ENCODE measurements at places on chromosomes 11 and 22.

DNA sequence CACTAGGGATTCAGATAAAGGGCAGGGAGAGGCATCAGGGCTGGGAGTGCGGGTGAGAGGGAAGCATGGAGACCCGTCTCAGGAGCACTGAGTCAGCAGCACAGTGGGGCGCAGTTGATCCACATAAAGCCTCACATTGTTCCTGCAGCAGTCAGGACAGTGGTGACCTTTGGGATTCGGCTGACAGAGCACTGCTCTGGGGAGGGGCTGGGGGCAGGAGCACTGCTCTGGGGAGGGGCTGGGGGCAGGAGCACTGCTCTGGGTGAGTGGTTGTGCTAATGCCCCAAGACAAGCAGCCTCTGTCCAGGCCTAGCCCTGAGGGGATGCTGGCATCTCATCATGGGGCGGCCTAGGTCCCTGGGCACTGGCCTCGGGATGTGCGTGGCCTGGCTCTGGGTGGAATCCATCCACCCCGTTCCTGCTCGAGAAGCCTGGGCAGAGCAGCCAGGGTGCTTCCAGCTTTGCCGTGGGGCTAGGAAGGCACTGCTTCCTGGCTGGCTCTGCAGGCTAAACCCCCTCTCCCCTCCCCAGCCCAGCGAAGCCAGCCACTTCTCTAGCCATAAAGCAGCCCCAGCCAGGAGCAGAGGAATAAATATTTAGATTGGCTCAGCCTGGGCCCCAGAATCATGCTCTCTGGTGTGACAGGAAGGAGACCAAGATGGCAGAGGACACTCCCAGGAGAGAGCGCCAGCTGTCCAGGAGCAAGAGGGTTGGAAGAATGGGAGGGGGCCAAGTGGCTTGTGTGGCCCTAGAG lies 7.3 kb downstream of the OAF start:
- DNase-seq, result no peak

DNA sequence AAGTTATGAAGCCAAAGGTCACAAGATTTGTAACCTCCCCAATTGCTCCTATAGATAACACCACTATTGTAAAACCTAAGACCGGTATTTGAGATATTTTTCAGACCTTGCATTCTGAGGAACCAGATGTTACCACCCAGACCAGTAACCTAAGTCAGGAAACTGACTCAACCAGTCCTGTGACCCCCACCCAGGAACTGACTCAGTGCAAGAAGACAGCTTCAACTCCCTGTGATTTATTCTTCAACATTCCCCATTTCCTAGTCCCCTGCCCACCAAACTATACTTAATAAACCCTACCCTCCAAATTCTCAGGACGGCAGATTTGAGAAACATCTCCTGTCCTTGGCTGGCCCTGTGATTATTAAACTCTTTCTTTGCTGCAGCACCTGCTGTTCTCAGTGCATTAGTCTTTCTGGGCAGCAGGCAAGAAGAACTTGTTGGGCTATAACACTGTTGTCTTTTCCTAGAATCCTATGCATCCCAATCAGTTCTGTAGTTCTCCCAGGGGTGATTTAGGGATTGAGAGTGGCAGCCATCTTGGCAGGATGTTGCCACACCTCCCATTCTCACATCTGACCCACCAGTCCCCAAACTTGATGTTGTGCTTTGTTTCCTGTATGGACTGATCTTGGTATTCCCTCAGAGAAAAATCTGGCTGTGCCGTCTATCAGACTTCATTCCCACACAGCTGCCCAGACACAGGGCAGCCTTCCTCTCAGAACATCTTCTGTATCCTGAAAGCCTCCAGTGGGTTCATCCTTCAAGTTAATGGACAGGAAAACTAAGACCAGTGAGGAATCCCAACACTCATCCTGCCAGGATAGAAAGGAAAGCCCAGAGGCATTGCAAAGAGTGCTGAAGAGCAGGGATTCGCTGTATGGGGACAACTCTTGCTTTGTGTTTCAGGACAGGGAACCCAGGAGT lies 104.0 kb downstream of the PDE2A start:
- peak; percentile 7 for DNase-seq

DNA sequence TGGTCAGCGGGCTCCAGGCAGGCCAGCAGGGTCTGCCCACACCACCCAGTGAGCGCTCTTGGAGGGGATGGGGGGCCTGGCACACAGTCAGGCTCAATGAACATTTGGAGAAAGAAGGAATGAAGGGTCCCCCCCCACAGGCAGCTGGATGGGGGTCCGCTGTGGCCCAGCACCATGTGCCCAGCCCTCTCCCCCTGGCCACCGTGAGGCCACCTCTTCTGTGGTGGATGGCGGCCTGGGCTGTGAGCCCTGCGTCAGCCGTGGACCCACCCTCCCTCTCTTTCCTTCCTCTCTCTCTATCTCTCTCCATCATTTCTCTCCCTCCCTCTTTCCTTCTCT lies 35.1 kb upstream of the MUC5AC start:
- DNase-seq, result no peak

- no peak for DNase-seq
These were observed 802.5 kb downstream of the DLG2 start for GRCh38 chr11:84824624-84825023.

GRCh38 chr11:34869425-34869824 lies 46.8 kb downstream of the APIP start:
- DNase-seq, result no peak

GRCh38 chr22:50531962-50532674 lies 2.3 kb upstream of the TYMP start:
- peak; percentile 85 for DNase-seq

- DNase-seq, result no peak
These were observed 23.0 kb downstream of the TSKU start for GRCh38 chr11:76806131-76806530.

- peak; percentile 95 for DNase-seq
These were observed at the start of gene PRR5 for GRCh38 chr22:44701824-44702478. Gene PRR5, plus strand, starts transcription at chr22:44702204. Its CDS starts 271 bp downstream, at chr22:44702475.

GRCh38 chr11:32090545-32091370 lies at the start of gene RCN1:
Gene RCN1, plus strand, starts transcription at chr11:32091074. Its CDS starts 123 bp downstream, at chr11:32091197.
- peak; percentile 89 for DNase-seq

- no peak for DNase-seq
These were observed 5.3 kb downstream of the MALAT1 start for GRCh38 chr11:65503949-65504673.
